Heart right ventricle (tissue), 16 donors: ENCODE measurements at places on chromosomes 2 and 18. TPM values are rescaled to one million over a fixed set of nuclear protein-coding genes. Genes with fewer than 3 reads are reported as not detected.

Gene SAG
- not detected for polyA plus RNA-seq

Gene CRYGD
- not detected for polyA plus RNA-seq

Gene FTCDNL1
- 0.44 TPM for polyA plus RNA-seq

Gene CERKL
- polyA plus RNA-seq, result not detected

Gene PNPT1
- 10.1 TPM for polyA plus RNA-seq

Gene ANO7
- polyA plus RNA-seq, result 0.61 TPM

Gene CHST9
- polyA plus RNA-seq, result 2.9 TPM

Gene UGT1A3
- not detected for polyA plus RNA-seq
